ENCODE measurements at places on chromosomes 1 and 21. TPM values are rescaled to one million over a fixed set of nuclear protein-coding genes. Genes with fewer than 3 reads are reported as not detected.

The SDC3 gene
- 13.1 TPM for total RNA-seq

The RGS8 gene
- total RNA-seq = not detected

The GPR52 gene
- total RNA-seq = 0.90 TPM

The FCGR3B gene
- total RNA-seq = not detected

The SLAMF1 gene
- not detected for total RNA-seq

The IL12RB2 gene
- total RNA-seq = not detected

The MEGF6 gene
- 0.56 TPM for total RNA-seq

The CFHR3 gene
- not detected for total RNA-seq

The ARHGEF16 gene
- not detected for total RNA-seq

The SLC1A7 gene
- total RNA-seq = not detected

The IGSF21 gene
- not detected for total RNA-seq

Measured in IMR-90 (cell line).